ENCODE measurements at places on chromosomes 11 and 22. TPM values are rescaled to one million over a fixed set of nuclear protein-coding genes. Genes with fewer than 3 reads are reported as not detected.

GRCh38 chr11:81203876-81204275 lies 1529.8 kb downstream of the FAM181B start:
- DNase-seq, result no peak

DNA sequence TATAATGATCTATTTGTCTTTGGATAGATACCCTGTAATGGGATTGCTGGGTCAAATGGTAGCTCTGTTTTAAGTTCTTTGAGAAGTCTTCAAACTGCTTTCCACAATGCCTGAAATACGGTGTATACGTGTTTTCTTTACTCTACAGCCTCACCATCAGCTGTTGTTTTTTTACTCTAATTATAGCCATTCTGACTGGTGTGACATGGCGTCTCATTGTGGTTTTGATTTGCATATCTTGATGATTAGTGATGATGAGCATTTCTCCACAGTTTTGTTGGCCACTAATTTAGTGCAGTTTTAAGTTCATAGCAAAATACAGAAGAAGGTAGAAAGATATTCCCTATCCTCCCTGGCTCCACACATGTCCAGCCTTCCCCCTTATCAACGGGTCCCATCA lies 26.3 kb upstream of the VPREB1 start:
- DNase-seq, result no peak

- peak; percentile 62 for DNase-seq
These were observed 83.5 kb upstream of the WNT7B start for GRCh38 chr22:46060292-46061123.

SYT7 gene
- total RNA-seq, result 4.8 TPM

NXPE1 gene
- not detected for total RNA-seq
